Eye (tissue), 1 donor: ENCODE measurements at places on chromosomes 4 and X.

GRCh38 chrX:68894513-68895340 is 65.9 kb downstream of the EFNB1 start:
- peak; percentile 88 for DNase-seq

- no peak for DNase-seq
Measured at GRCh38 chrX:136097871-136098805, 49.2 kb upstream of the FHL1 start.

GRCh38 chr4:72494156-72494555 is 74.9 kb downstream of the ADAMTS3 start:
- DNase-seq: no peak

GRCh38 chrX:86241547-86241946 is 93.3 kb downstream of the DACH2 start:
- no peak for DNase-seq

DNA sequence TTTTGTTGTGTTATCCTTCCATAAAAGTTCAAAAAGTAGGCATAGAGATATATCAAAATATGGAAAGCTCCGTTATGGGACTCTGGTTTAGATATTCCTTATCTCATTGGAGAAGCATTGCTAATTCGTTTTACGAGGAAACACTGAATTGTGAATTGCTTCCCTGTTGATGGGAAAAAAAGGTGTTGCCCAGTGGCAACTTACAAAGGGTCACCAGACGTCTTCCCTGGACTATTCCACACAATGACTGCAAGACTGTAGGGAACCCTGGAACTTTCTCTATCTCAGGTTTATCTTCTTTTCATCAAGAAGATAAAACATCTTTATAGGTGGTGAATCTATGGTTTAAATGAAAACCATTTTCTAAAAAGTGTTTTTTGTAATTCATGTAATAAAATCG is 137.7 kb downstream of the MID1 start:
- no peak for DNase-seq

GRCh38 chr4:74330295-74330750 is 22.1 kb downstream of the EPGN start:
- no peak for DNase-seq

GRCh38 chr4:59553721-59554091 is 1646.4 kb upstream of the ADGRL3 start:
- no peak for DNase-seq

GRCh38 chr4:82457266-82457665 is 26.9 kb downstream of the ENOPH1 start:
- DNase-seq: no peak

GRCh38 chr4:1353186-1354055 is 6.4 kb downstream of the UVSSA start:
- no peak for DNase-seq
